Activated CD8-positive, alpha-beta memory T cell treated with anti-CD3 and anti-CD28 coated beads for 4 hours (primary cell): ENCODE measurements at places on chromosomes 5 and 9.

GRCh38 chr9:9498128-9498527, 1114.7 kb downstream of the PTPRD start:
- no peak for DNase-seq

- DNase-seq, result no peak
Observed at GRCh38 chr9:87063871-87064270, 116.6 kb upstream of the GAS1 start.

DNA sequence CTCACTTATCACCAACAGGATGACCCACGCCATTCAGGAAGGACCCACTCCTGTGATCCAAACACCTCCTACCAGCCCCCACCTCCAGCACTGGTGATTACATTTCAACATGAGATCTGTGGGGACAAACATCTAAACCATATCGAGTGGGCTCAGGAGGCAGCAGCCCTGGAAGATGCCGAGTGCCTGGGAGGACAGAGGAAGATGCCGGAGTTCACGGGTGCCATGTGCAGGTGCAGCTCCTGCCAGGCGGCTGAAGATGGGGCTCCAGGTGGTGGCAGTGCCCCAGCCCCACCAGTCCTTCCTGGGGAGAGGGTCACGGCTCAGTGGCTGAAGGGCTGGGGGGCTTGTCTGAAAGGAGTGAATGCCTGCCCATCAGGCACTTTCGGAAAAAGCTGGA, 6.1 kb upstream of the CEP72 start:
- DNase-seq, result no peak

GRCh38 chr9:92265154-92265553, 28.3 kb downstream of the IARS1 start:
- DNase-seq, result no peak

- no peak for DNase-seq
Observed at GRCh38 chr5:134509308-134510040, 16.0 kb upstream of the JADE2 start.

GRCh38 chr9:37390759-37391158, 31.7 kb upstream of the GRHPR start:
- DNase-seq, result no peak

- DNase-seq, result no peak
Observed at GRCh38 chr5:137599457-137599856, 100.3 kb upstream of the SPOCK1 start.

- DNase-seq, result no peak
Observed at GRCh38 chr5:161030229-161030628, 178.2 kb upstream of the ATP10B start.

DNA sequence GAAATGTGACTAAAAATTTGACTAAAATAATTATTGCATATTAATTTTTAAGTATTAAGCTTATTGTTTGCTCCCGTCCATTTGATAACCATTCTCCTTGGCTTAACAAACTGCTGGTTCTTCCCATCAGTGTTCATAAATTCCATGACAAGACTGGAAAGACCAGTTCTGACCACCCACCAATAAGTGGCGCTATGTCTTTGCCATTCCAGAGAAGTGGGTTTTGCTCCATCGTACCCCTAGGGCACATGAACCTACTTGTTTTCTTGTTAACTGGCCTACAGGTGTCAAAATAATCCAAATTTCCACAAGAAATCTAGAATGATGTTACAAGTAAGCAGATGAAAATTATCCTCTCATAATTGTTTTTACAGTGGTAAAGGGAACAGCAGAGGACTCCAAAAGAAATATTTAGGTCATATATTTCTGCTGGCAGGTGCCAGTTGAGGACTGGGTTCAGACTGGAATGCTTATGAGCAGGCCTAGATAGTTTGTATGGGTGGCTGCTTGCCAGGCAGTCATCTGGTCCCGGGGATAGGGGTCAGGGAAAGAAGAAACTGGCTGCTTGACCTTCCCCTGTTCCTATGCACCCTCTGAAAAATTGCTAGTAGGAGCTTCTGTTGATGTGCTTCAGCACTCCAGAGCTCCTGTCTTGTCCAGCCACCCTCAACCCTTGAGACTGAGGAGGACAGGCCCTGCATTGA, 283.1 kb upstream of the ADAMTSL1 start:
- DNase-seq, result no peak

DNA sequence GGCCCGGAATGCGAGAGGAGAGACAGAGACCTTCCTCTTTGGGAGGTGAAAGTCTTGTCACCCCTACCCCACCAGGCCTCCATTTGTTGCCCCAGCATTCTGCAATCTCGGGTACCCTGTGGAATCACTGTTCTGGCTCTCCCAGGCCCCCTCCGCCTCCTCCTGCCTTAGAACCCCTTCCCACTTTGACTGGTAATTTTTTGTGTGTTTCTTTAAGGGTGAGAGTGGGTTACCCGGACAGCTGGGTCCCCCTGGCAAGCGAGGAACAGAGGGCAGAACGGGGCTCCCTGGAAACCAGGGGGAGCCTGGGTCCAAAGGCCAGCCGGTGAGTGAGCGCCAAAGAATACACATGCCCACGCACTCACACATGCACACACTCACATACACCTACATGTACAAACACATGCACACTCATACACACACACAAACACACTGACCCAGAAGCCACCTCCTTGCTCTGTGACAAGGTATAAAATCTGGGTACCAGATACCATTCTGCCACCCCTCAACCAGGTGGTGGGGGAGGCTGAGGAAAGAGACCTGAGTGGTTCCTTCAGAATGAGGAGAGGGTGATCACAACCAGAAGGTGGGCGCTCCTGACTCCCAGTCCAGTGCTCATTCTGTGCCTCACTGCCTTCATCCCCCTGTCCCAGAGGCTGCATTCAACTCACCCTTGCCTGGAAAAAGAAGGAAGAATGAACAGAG, 30.9 kb upstream of the ORM1 start:
- DNase-seq, result no peak

- DNase-seq, result no peak
Observed at GRCh38 chr5:75108515-75108914, 56.2 kb upstream of the GCNT4 start.

- DNase-seq, result no peak
Observed at GRCh38 chr5:30121043-30121442, 1072.4 kb upstream of the CDH6 start.
